ENCODE measurements at places on chromosomes 11 and 22.
A peak's percentile ranks its signal among the peaks of the same experiment; 100 is the strongest.

GRCh38 chr11:937841-938261 lies 12.2 kb downstream of the AP2A2 start:
- DNase-seq: no peak

- no peak for DNase-seq
Measured at GRCh38 chr11:86806903-86807302, 6.6 kb downstream of the PRSS23 start.

DNA sequence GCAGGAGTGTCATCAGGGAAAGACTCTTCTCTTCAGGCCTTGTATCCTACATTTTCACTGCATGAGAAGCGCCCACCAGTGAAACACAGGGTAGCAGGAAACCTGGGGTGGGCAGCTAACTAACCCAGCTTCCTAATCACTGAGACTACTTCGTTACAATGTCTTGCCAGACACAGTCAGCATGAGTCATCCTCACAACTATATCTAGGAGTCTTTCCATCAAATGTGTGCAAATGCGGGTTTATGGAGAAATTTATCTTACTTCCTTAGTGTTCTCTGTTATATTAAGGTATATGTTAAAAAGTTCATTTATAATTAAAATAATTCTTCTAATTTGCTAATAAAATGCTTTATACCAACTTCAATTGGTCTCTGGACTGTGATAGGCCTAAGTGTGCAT lies 79.9 kb upstream of the RAB1B start:
- DNase-seq: peak; percentile 33

- no peak for DNase-seq
Measured at GRCh38 chr11:75434886-75435570, 2.0 kb upstream of the KLHL35 start.

GRCh38 chr22:48083502-48083901 lies 1321.1 kb downstream of the TBC1D22A start:
- no peak for DNase-seq

DNA sequence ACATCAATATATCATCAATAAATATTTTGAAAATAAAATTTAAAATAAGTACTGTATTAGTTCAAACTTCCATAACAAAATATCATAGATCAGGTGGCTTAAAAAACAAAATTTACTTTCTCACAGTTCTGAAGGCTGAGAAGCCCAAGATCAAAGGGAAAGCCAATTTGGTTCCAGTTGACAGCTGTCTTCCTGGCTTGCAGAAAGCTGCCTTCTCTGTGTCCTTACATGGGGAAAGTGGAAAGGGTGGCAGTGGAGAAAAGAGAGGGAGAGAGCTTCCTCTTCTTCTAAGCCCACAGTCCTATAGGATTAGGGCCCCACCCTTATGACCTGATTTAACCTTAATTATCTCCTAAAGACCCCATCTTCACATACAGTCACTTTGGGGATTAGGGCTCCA lies 51.2 kb upstream of the MYOD1 start:
- DNase-seq: no peak

DNA sequence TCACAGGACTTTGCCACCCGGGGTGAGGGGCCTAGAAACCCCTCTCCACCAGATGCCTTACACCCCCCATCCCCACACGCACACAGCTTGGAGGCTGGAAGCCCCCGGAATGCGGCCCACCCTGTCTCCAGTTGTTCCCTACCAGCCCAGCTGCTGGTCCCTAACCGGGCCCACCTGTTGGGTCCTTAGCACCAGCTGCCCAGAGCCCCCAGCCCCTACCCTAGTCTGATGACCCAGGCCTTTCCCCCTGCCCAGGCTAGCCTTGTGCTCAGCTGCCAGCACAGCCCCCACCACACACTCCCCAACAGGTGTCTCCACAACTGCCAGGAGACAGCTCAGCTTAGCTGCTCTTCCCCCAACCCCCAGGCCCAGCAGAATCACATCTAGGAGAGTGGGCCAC lies 67.1 kb downstream of the CDKN1C start:
- DNase-seq: no peak

- DNase-seq: no peak
Measured at GRCh38 chr11:133164986-133165385, 367.3 kb downstream of the OPCML start.

GRCh38 chr11:95676308-95676707 lies 113.3 kb downstream of the FAM76B start:
- DNase-seq: no peak

DNA sequence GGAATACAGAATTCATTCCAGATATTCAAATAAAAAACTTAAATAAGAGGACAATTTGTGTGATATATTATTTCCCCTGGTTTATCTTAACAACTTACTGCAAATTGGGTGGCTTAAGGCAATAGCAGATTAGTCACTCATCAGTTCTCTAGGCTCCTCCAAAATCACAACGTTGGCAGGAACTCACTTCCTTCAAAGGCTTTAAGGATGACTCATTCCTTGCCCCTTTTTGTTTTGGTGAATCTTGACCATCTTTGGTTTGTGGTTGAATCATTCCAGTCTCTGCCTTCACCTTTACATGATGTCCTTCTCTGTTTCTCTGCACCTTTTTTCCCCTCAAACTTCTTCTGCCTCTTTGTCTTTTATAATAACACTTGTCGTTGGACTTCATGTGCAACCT lies 3.4 kb downstream of the OR10AG1 start:
- DNase-seq: no peak

DNA sequence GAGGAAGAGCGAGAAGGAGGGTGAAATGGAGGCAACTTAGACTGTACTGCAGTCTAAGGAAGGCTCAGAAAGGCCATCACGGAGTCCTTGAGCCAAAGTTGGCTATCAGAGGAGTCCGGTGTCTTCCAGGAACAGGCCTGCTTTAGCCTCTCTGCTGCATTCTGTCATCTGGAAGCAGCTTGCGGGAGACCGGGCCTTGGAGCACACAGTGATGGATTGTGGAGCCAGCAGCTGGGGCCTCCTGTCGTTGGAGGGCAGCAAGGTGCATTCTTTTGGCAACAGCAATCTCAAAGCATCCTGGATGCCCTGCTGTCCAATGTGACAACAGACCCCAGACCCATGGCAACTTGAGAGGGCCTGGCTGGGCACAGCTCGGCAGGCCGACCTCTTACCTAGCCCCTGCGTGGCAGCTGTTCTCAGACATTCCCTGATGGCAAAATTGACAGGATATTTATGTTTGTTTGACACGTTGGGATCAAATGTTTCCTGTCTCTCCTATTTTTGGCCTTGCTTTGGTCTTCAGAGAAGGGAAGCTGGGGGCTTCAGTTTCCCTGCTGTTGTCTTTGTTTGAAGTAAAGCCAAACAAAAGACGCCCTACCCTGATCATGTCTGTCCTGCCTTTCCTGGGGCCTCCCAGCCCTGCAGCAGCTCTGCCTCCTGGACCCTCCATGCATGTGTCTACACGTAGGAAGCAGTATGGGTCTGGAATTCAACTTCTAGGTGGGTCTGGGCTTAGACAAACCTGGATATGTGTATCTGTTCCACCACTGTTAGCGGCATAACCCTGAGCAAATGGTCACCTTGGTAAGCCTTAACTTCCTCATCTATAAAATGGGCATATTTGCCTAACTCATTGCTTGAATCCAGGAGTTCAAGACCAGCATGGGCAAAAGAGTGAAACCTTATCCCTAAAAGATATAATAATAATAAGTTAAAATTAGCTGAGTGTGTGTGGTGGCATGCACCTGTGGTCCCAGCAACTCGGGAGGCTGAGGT lies 43.9 kb upstream of the LMO2 start:
- DNase-seq: no peak

GRCh38 chr11:79086056-79086455 lies 354.8 kb downstream of the TENM4 start:
- no peak for DNase-seq

GRCh38 chr11:7257724-7258123 lies 6.0 kb downstream of the SYT9 start:
- DNase-seq: no peak

GRCh38 chr11:102603091-102603490 lies 22.0 kb downstream of the MMP20 start:
- DNase-seq: no peak

- no peak for DNase-seq
Measured at GRCh38 chr11:134202661-134203060, 21.1 kb downstream of the NCAPD3 start.

DNA sequence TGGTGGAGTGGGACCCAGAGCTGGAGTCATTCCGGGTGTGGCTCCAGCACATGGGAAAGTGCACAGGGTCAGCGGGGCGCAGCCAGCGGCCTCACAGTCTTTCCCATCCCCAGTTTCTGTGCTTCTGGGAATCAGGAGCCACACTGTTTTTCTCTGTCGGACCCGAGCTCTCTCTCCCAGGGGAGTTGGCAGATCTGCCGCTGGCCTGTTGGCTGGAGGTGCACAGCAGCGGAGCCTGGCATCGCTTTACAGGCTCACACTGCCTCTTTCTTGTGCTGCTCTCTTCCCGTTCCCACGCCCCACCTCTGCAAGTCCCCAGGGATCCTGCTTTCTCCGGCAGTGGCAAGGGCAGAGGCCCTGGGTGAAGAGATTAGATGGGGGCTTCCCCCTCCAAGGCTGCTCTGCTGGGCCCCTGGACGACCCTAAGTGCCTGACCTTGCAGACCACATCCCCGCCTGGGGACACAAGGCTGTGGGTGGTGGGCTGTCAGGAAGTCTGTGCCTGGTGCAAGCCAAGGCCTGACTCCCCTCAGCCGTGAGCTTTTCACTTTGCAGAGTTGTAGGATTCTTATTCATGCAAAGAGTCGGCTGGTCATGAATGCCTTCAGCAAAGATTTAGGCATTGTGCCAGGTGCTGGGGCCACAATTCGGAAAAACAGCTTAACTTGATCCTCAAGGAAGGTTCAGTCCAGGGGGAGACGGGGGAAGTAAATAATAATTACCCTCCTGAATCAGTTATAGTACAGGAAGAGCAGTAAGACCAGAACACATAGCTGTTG lies 116.3 kb downstream of the TIMP3 start:
- no peak for DNase-seq

DNA sequence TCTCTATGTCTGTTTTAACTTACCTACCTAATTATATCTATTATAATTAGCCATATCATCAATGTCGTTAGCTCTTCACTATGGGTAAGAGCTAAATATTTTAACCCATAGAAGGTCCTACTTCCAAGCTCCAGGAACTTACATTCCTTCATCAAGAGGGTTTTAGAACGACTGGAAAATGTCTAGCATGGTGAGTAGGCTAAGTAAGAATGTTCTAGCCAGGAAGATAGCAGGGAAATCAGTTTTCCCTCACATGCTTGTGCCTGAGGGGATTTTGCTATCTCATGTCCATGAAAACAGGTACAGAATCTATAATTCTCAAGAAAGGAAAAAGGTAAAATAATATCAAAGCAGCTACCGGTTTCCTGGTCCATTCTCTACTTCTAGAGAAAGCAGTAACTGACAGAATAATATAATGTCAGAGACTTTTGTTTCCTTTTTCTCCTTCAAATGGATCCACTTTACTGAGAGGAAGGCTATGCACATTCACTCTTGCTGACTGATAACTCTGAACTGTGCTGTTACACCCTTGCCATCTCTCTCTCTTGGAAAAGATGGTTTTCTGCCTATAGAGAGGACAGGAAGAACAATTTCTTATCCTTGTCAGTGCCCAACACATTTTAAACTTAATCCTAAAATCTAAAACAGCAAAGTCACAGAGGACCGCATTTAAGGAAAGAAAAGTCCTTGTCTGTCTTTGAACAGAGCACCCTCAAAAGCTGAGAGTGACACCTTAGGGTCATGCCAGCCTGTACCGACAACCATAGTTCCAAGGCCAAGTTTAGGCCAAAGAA lies 67.0 kb downstream of the MAML2 start:
- DNase-seq: peak; percentile 30

GRCh38 chr22:45205276-45205925 lies 35.3 kb downstream of the KIAA0930 start:
- no peak for DNase-seq

- no peak for DNase-seq
Measured at GRCh38 chr11:128532016-128532571, 55.3 kb downstream of the ETS1 start.

DNA sequence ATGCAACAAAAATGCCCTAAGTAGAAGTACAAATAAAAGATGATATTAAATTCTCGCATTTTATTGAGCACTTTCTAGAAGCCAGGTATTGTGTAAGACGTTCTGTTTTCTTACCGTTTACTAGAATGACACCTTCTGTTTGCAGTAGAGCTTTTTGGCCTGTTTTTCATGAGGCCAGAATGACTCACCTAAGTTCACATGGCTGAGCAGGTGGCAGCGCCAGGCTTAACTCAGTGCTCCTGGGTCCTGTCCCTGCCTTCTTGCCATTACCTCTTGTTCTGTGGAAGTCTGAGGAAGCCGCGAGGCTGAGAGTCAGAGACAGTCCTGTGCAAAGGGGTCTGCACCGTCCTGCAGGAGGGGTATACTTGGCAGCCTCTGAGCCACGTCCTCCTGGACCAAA lies 113.8 kb downstream of the ATXN10 start:
- DNase-seq: no peak

DNA sequence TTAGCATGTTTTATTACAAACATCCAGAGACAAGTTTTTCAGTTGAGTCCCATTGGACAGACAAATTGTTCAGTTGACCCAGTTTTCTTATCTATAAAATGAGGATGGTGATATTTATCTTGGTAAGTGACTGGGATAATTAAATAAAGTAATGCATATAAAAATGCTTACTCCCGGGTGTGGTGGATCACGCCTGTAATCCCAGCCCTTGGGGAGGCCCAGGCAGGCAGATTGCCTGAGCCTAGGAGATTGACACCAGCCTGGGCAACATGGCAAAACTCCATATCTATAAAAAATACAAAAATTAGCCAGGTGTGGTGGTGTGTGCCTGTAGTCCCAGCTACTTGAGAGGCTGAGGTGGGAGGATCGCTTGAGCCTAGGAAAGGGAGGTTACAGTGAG lies 15.6 kb upstream of the ACER3 start:
- no peak for DNase-seq

- no peak for DNase-seq
Measured at GRCh38 chr11:126082251-126083109, 19.8 kb upstream of the CDON start.

- no peak for DNase-seq
Measured at GRCh38 chr11:127037596-127037995, 37.0 kb upstream of the KIRREL3 start.

DNA sequence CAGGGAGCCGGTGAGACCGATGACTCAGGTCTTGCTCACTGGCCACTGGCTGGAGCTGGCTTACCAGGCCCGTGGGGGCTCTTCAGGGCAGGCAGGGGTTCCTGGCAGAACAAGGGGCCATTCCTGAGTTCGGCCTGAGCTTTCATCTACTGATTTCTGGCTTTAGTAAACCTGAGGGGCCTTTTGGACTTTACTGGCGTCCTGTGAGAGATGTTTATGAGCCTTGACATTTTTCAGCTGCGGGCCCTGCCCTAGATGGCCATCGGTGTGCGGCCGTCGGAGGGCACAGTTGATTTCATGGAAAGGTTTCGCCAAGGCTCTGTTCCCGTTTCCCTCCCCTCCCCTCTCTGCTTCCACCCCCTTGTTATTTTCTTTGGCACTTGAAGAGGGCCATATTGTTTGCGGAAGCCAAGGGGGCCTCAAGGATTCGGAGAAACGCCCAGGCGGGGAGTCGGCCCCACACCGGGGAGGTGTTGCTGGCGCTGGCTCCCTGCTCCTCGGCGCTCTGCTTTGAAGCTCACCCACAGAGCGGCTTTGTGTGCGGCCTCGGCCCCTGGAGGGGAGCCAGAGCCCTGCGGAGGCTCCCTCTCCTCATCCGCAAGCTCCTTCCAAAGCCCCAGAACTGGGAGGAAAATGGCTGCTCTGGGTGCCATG lies 17.7 kb downstream of the ELF5 start:
- no peak for DNase-seq

GRCh38 chr22:35648066-35649025 lies at the start of gene APOL6:
Gene APOL6 (plus strand): TSS chr22:35648446. CDS start chr22:35656426, 7,980 bp downstream.
- no peak for DNase-seq

Measured in amniotic stem cell (primary cell).